ENCODE measurements at places on chromosomes 12 and 14.

DNA sequence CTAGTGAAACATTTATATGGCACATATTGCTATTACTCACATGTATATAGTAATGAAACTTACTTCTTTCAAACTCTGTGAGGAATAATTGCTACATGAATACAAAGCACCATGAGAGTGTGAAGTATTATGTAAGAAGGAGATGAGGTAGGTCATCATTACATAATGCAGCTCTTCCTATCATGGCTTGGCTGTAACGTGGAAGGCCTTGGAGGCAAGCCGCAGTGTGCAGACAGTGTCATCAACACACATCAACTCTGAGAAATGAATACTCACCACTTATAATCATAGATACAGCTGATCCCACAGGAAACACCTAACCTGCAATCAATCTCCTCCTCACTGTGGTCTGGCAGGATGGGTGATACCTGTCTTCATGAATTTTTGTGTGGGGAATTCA lies 49.9 kb upstream of the CCDC91 start:
- no peak for DNase-seq

DNA sequence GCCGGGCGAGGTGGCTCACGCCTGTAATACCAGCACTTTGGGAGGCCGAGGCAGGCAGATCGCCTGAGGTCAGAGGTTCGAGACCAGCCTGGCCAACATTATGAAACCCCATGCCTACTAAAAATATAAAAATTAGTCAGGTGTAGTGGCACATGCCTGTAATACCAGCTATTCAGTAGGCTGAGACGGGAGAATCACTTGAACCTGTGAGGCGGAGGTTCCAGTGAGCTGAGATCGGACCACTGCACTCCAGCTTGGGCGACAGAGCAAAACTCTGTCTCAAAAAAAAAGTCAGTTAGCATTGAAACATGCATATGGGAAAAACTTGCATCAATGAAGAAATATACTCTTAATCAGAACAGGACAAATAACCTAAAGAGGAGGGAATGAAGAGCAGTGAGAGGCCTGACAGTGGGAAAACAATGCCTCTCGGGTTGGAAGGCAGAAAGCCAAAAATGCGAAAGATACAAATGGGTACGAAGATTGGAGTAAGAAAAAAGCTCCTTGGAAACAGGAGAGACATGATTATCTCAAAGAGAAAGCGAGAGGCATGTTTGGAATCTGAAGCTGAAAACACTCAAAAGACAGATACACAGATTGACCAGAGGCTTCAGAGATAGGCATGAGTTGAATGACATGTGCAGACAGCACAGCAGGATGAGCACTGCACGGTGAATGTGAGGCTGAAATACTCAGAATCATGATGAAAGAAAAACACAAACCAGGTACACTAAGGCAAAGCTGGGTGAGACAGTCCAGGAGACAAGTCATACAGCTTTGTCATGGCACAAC lies 30.6 kb downstream of the RESF1 start:
- DNase-seq, result no peak

DNA sequence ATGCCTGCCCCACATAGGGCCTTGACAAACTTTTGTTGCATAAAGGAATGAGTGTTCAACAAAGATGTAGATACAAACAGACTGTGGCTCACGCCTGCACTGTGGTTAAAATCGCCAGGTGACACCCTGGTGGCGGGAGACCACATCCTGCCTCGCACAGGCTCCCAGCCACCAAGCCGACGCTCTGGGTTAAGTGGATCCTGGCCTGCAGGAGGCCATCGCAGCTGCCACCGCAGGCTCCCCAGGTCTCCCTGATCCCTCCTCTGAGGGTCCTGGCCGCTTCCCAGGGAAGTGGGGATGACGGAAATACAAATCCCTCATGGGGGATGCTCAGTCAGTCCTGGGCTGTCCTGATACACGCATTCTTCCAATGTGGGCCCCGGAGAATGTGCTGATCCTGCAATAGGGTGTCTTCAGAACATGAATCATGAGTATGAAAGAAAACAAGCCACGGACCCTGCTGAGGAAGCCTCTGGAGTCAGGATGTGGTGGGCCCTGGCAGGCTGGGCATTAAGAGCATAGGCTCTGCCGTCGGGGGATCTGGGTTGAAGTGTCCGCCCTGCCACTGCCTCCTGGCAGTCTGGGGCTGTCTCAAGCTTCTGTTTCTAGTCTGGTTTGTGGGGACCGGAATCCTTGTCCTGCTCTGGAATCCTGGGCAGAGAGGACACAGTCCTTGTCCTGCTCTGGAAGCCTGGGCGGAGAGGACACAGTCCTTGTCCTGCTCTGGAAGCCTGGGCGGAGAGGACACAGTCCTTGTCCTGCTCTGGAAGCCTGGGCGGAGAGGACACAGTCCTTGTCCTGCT lies 53.5 kb upstream of the BEGAIN start:
- DNase-seq, result peak; percentile 52

DNA sequence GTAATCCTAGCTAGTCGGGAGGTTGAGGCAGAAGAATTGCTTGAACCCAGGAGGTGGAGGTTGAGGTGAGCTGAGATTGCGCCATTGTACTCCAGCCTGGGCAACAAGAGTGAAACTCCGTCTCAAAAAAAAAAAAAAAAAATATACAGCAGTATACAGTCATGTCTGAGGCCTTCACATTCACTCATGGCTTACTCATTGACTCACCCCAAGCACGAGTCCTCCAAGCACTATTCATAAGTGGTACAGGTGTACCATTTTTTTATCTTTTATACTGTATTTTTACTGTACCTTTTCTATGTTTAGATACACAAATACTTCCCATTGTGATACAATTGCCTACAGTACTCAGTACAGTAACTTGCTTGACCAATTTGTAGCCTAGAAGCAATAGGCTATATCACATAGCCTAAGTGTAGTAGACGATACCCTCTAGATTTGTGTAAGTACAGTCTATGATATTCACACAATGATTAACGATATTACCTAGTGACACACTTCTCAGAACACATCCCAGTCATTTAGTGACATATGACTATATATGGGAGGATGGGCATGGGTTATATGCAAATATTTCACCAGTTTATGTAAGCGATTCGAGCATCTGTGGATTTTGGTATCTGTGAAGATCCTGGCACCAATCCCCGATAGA lies 12.2 kb downstream of the LLPH start:
- no peak for DNase-seq

GRCh38 chr12:70267550-70267949 lies 24.3 kb downstream of the CNOT2 start:
- DNase-seq, result no peak

DNA sequence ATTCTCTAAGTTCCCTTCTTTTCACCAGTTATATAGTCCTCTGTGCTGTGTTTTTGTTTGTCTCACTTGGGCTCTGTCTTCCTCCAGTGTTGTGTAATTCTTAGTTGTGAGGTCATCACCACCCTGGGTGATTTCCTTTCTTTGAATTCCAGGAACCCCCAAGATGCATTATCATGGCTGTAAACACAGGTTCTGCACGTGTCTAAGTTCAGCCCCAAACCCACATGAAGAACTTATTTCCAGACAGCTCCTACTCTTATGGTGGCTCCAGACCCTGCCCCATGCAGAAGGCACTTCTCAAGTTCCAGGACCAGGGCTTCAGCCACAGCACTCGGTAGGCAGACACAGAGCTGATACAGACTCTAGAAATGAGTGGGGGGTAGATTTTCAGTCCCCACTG lies 560.5 kb downstream of the BCL11B start:
- DNase-seq, result no peak

DNA sequence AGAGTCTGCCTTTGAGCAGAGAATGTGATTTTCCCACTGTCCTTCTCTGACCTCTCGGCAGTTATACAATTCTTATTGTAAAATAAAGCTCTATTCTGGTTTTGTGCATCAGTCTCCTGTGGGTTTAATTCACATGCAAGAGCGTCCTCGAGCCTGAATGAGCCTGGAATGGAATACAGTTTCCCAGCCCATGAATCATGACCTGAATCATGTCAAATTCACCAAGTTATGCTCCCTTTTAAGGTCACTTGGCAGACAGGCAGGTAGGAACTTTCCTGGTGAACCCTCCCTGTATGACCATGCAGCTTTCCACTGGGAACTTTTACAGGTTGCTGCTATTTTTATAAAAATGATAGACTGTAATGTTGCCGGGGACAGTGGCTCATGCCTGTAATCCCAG lies 41.7 kb downstream of the BICD1 start:
- DNase-seq, result no peak

DNA sequence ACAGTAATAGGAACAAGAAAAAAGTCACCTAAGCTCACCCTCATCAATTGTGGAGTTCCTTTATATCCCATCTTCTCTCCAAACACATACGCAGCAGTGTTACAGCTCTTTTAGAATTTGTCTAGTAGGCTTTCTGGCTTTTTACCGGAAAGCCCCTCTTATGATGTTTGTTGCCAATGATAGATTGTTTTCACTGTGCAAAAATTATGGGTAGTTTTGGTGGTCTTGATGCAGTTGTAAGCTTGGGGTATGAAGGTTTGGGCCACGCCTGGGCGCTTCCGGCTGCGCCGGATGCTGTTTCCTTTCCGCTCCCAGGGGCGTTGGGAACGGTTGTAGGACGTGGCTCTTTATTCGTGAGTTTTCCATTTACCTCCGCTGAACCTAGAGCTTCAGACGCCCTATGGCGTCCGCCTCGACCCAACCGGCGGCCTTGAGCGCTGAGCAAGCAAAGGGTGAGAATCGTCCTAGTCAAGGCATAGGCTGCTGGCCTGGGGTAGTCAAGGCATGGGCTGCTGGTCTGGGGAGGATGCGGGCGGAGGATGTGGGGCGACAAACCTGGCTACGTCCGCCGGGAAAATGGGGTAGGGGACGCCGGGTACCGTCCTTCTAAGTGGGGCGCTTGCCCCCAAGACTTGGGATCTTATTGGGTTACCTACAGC lies at the start of the genes C12orf57 and RNU7-1:
Gene C12orf57 (plus strand): TSS at position 301 of the 659 bp plus-strand sequence. CDS start 100 bp downstream, at position 401.
Gene RNU7-1 (plus strand): TSS at position 95 of the 659 bp plus-strand sequence.
- peak; percentile 77 for DNase-seq

GRCh38 chr14:38775986-38776385 lies 327.0 kb downstream of the SEC23A start:
- DNase-seq, result no peak

DNA sequence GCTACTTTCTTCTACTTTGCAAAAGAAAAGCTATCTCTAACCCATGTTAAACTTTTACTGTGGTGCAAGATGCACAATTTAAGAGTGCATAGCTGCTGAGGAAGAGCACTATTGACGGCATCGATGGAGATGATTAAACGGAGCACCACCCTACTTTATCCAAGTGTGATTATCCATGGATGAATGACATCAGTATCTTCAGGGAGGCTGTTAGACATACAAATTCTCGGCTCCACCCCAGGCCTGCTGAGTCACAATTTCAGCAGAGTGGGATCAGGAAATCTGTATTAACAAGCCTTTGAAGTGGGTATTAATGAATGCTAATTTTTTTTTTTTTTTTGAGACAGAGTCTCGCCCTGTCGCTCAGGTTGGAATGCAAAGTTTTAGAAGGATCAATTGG lies 16.2 kb downstream of the SLC2A14 start:
- DNase-seq, result no peak

DNA sequence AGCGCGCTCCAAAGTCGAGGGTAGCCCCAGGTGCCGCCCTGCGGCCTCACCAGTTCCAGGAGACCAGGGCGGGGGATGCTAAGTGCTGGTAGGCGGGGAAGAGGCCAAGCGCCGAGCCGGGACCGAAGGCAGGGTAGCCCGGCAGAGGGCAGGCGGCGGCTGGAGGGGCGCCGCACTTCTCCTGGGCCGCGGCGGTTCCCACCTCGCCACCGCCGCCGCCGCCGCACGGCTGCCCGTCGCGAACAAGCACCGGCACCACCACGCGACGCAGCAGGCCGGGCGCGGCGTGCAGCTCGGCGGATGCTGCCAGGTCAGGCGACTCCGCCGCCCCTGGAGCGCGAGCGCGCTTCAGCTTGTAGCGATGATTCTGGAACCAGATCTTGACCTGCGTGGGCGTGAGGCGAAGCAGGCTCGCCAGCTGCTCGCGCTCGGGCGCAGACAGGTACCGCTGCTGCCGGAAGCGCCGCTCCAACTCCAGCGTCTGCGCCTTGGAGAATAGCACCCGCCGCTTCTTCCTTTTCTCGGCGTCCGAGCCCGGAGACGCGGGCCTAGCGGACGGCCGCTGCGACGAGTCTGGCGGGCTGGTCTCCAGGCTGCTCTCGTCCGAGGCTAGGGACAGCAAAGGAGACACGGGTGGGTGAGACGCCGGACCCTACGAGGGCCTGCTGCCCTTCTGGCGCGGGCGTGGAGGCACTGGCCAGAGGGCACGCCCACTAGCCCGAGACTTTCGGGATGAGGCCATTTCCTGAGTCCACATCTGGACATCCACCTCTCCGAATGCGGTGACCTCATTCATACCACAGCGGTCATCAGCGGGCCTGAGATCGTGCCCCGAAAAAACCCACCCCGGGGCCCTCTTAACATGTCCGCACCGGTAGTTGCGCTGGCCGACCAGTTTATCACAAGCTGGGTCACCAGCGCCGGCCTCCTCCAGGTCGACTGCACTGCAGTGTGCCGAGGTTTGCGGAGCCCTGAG lies 1.3 kb downstream of the NKX2-8 start:
- DNase-seq, result no peak

DNA sequence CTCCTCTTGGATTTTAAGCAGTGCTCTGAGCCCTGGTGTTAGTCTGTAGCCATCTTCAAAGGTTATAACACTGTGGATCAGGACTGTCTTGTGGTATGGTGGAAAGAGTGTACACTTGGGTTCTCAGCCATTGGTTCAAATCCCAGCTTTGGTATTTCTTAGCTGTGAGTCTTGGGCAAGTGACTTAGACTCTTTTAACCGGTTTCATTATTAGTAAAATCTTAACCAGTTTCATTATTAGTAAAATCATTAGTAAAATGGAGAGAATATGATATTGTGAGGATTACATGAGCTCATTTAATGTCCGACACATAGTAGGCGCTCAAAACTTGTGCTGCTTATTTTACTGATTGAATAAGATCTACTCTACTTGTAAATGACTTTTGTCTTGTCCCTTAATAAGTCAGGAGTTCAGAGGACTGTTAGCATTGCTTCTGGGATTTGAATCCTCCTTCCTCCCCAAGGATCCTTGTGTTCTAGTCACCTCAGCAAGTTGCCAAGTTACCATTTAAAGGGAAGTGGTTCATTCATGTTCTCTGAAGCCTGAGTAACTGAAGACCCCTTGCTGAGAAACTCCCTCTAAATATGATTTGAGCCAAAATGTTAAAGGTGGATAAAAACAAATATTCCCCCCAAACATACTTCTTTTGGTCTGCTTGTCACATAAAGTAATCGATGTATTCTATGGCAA lies 12.4 kb downstream of the TTLL5 start:
- DNase-seq, result no peak

DNA sequence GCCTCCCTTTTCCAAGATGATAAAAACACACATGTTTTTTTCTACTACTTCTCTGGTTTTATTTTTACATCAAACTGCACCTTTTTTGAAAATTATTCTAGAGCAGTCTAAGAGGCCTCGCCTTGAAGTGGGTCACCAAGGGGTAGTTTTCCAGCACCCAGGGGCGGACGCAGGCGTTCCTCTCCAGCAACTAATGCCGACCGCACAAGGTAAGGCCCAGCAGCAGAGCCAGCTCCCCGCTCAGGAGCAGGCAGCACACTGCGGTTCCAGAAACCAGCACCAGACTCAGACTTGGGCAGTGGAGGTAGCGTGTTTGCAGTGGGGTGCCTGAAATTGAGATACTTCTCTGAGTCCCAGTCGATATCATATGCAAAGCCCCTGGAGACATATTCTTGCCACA lies 31.6 kb downstream of the EP400 start:
- no peak for DNase-seq

Data from urothelium cell line (cell line).